ENCODE measurements at places on chromosomes 6 and 20.
A peak's percentile ranks its signal among the peaks of the same experiment; 100 is the strongest.

DNA sequence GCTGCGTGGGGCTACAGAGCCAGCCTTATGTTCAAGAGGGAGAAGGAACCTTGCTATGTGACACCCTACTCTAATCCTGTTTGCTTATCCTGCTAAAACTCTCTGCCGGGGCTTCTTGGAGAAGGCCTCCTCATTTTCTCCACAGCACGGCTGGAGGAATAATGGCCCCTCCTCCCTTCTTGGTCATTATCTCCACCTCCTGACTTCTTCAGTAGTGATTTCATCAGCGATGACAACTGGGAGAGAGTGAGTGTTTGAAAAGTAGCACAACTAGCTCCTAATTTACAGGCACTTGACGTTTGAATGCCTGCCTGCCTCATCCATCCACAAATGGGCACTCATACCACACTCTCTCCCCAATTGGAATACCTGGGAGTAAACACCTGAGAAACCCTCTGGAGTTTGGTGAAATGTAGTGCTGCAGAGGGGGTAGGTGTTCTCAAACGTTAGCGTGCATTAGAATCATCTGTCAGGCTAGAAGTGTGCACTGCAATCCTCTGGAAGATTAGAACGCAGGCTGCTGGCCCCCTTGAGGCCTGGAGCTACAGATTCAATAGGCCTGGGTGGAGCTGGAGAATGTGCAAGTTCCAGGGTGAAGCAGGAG is 148.5 kb downstream of the FOXC1 start:
- no peak for DNase-seq

GRCh38 chr6:83169106-83169505 is 24.0 kb downstream of the PGM3 start:
- DNase-seq = no peak

GRCh38 chr6:108699290-108700041 is 138.7 kb downstream of the FOXO3 start:
- peak; percentile 65 for DNase-seq

DNA sequence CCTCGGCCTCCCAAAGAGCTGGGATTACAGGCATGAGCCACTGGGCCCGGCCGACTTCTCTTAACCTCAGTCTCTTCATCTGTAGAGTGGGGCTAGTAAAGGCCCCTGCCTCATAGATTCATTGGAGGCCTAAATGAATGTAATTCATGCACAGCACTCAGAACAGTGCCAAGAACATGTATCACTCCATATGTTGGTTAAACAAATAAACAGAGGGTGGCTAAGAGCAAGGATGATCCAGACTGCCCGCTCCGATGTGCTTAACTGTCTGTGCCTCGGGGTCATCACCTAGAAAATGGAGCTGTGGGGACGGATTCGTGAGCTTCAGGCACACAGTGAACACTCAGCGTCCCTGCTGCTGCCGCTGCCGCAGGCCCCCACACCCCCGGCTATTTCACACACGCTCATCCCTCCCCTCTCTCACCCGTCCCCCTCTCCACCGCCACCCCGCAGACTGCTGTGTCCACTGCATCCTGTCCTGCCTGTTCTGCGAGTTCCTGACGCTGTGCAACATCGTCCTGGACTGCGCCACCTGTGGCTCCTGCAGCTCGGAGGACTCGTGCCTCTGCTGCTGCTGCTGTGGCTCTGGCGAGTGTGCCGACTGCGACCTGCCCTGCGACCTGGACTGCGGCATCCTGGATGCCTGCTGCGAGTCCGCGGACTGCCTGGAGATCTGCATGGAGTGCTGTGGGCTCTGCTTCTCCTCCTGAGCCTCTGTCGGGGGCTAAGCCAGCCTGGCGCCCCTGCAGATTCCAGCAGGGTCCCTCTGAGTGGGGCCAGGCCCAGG is 14.8 kb downstream of the MDFI start:
- DNase-seq = peak; percentile 35

DNA sequence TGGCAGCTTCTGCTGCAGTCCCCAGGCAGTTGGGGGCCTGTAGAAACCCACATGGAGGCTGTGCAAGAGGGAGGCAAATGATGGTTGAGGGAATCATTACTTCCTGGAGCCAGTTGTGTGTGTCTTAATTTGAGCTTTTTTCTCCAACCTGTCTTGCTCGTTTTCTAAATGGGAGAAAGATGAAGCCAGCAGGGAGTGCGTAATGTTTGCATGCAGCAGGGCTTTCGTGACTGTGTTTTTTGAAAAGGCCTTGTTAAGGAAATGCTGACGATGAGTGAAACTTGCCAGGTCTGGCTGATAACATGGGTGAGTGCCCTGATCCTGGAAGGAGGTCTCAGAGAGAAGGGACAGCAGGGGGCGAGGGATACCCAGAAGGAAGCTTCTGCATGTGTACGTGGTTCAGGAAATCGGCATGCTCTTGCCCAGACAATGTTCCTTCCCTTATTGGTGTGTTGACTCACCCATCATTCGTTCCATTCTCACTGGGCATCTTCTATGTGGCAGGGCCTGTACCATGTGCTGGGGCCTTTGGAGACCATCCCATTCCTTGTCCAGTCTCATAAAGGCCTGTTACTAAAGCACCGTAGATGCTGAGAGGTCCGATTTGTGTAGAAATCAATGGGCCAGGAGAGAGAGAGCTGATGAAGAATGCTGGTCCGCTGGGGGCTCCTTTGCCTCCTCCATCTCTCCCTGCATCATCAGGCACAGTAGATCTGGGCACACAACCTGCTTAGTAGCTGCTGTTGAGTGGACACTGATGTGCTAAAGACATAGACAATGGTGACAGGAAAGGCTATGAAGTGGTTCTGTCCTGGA is 27.4 kb downstream of the GLP1R start:
- no peak for DNase-seq

- DNase-seq = peak; percentile 35
These were observed 9.9 kb upstream of the PSMF1 start for GRCh38 chr20:1108437-1108920.

GRCh38 chr6:56497240-56497639 is 145.4 kb downstream of the DST start:
- peak; percentile 12 for DNase-seq

DNA sequence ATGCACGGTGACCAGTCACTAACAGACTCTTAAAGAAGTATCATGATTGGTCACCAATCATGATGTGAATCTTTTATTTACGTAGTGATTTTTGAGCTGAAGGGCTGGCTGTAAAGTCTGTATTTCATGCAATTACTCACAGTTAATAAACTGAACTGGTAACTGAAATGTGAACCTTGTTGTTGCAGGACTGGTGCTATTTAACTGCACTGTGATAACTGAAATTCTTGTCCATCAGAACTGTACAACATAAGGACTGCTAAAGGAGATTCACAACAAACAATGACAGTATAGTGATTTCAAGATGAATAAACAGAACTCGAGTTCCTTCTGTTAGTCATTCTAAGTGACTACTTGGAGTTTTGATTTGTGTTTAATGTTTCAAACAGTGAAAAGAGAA is 316.6 kb downstream of the TPBG start:
- DNase-seq = no peak

- DNase-seq = no peak
These were observed 34.3 kb downstream of the RPRD1B start for GRCh38 chr20:38067717-38068365.

DNA sequence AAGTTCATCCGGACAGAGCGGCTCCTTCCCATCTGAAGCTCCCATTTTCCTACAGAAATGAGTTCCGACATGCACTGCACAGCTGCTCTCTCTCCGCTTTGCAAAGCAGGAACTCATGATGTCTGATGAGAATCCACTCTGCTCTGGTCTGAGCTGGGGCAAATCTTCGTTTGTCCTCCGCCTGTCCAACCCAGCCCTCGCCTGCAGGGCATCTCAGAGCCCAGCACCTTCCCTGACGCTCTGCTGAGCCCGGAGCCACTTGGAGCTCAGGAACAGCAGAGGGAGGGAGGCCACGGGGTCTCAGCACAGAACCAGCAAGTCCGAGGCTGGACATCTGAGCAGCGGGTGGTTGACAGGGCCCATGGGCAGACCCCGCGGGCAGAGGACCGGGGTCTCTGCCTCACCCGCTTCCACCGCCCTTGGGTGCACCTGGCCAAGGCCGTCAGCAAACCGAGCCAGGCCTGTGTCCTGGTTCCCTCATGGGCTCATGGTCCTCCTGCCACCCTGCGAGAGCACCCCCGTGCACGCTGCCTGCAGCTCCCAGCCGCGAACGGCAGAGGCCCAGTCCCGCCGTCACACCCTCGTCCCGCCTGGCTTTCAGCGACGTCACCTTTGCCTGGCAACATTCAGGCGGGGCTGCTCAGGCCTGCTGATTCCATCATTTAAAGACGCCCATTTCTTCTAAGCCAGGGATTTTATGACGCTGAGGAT is 78.5 kb upstream of the BHLHE23 start:
- DNase-seq = no peak

DNA sequence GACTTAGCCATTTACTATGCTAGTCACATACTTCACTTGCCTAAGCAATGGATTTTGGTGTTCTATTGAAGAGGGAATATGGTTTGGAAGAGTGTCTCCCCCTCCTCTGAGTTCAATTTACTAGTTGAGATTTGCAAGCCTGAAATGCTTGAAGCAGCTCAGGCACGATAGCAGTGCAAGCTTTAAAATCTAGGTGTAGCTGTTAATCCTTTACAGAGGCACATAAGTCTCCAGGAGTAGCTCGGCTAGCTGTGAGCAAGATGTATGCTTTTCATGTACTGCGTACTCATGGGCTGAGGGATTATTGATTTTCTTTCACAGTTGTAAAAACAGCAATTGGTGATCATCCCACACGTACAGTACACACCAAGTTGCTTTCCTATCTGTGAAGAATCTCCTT is 726 bp downstream of the FLRT3 start:
- DNase-seq = peak; percentile 69

DNA sequence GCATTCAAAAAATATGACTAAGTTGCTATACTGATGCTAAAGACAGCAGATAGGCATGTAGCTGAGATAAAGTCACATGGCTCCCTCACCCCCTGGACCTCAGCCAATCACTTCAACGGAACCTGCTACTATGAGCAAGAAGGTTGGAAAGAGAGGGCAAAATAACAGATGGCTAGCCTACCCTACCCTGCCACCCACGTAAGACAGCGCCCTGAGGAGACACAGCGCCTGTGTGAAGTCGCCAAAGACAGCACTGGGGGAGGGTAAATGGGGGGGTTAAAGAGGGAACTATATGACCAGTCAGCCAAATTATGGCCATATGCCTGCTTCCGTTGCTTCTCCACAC is 163.2 kb downstream of the RALGAPA2 start:
- DNase-seq = no peak

DNA sequence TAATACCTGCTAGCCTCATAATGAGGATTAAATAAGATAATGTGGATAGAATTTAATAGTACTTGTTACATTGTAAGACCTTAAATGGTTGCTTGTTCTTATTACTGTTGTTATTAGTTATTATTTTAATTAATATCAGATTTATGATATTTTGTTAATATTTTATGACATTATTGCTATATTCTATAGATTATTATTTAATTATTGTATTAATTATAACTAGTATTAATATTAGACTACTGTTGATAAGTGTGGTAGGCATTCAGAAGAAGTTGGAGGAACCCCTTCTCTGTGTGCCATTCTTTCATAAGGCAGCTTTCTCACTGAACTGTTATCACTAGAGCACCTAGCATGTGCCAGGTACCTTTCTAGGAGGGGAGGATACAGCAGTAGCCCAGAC is 2.6 kb upstream of the NEDD9 start:
- no peak for DNase-seq

DNA sequence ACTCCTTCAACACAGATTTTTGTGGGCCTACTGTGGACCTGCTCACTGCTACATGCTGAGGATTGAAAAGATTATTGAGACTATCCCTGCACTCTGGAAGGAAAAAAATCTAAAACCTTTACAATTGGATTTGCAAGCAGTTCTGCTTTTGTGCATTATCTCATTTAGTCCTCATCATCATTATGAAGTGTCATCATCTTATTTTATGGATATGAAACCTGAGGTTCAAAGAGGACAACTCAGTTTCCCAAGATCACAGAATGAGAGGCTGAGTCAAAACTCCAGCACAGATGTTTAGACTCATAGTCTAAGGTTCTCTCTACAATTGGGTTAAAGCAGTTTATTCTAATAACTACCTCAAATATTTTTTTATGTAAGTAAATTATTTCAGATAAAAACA is 160.2 kb upstream of the MARCKS start:
- no peak for DNase-seq

GRCh38 chr6:19827247-19827646 is 9.9 kb upstream of the ID4 start:
- DNase-seq = no peak

GRCh38 chr6:14984519-14984853 is 261.4 kb upstream of the JARID2 start:
- DNase-seq = no peak

GRCh38 chr20:35410613-35411012 is 1.2 kb downstream of the UQCC1 start:
- DNase-seq = no peak

GRCh38 chr6:107441682-107442081 is 17.7 kb downstream of the PDSS2 start:
- no peak for DNase-seq

GRCh38 chr6:169157197-169158148 is 96.2 kb downstream of the THBS2 start:
- peak; percentile 24 for DNase-seq

DNA sequence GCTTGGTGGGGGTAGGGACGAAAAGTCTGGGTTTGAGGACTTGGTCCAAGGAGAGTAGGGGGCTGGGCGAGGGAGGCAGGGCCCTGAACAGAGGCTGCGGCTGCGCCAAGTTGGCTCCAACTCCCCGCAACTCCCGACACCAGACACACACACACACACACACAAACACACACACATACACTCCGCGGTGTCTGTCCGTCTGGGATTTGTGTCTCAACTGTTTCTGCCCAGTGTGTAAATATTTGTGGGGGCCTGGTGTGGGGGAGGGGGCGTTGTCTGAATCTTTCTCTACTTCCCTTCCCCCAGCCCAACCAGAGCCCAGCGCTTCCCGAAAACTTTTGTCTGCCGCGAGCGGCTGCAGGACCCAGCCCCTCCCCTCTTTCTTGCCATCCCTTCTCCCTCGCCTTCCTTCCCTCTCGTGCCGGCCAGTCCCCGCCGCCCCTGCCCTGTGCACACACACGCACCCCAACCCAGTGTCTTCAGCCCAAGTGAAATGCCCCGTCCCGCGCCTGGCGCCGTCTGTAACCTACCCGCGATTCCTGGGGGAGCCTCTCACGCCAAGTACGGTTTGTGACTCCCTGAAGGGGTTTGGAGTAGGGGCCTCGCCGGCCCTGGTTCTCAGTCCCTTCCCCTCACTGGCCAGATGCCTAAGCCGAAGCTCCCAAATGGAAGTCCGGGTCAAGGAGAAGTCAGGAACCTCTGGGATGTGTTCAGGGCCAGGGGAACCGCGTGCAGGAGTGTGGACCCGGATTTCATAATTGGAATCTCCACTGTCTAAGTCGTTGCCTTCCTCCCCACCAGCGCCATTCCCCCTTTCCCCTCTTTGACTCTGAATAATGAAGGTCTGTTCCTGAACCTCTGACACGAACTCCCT is 904 bp downstream of the MDFI start:
- DNase-seq = peak; percentile 80

GRCh38 chr6:32627249-32627648 is 10.0 kb upstream of the HLA-DQA1 start:
- no peak for DNase-seq

GRCh38 chr6:164998297-164998696 is 311.1 kb downstream of the C6orf118 start:
- DNase-seq = no peak
